Neural crest cell (in vitro differentiated cells): ENCODE measurements at places on chromosomes 2 and 18.

DNA sequence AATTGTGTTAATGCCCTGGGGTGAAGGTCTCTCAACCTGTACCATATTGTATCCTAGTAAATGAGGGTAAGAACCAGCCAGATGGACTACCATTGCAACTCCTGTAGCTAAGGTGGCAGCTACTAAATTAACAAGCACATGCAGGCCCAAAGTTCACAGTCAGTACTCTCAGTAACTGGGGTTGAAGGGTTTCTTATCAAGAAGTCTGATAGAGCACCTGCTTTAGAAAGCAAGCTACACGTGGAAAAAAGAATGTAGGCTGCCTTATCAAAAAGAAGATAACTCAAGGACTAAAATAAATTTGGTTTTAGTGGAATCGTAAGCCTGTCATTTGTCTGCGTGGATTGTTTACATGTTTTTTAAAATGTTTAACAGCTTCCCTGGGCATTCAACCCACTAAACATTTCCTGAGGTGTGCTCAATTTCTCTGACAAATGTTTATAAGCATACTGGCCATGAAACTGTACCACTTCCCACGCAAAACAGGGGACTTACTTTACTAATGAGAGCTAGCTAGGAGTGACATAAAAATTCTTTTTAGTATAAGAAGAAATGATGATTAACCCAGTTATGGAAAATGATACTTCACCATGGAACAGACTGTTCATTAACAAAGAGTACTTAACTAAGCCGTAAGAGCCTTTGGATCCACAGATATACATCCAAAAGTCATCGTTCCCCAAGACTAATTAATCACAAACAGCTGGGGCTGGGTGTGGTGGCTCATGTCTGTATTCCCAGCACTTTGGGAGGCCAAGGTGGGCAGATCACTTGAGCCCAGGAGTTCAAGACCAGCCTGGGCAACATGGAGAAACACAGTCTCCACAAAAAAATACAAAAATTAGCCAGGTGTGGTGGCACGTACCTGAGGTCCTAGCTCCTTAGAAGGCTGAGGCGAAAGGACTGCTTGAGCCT is 36.5 kb downstream of the LPIN2 start:
- DNase-seq, result no peak

- DNase-seq, result no peak
Measured at GRCh38 chr2:147927053-147927588, 82.3 kb downstream of the ACVR2A start.

DNA sequence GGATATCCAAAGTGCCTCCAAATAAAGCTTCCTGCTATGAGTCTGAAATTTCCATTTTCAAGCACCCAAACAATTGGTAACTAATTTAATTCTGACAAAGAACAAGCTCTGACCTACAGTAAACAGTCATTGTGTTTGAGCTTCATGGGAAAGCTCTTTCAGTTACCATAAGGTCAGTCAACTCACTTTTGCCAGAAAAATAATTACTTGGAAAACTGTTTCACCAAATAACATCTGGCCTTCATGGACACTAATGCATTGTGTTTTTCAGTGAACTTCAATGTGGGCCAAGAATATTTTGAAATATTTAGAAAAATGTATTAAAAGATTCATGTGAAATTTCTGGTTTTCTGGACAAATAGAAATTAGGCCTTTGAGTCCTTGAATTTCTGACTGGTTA is 369.9 kb downstream of the GALR1 start:
- no peak for DNase-seq

GRCh38 chr2:128389388-128390086 is 70.9 kb upstream of the HS6ST1 start:
- DNase-seq, result no peak

DNA sequence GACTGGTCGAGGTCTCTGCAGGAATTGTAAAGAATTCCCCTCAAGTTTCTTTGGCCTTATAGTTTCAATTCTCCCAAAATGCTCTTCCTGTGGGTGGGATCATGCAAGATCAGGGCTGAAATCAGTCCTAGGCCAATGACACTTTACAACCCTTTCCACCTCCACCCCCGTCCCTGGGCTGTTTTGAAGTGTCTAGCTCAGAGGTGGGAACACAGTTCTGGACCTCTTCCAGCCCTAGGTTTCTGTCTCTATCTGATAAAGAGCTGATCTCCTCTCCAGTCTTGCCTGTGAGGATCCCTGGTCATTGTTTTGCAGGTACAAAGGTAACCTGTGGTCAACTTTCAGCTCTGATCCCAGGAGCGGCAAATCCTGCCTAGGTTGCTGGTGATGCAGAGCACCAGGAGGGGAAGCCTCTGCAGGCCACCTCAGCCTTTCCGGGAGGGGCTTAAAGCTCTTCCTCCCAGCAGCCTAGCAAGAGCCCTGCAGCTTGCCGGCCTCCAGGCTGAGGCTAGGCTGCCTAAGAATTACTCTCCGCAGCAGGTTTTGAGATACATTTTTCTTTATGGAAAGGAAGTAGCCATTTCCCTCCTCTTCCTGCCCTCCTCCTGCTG is 69.8 kb upstream of the WIPF1 start:
- DNase-seq, result no peak

DNA sequence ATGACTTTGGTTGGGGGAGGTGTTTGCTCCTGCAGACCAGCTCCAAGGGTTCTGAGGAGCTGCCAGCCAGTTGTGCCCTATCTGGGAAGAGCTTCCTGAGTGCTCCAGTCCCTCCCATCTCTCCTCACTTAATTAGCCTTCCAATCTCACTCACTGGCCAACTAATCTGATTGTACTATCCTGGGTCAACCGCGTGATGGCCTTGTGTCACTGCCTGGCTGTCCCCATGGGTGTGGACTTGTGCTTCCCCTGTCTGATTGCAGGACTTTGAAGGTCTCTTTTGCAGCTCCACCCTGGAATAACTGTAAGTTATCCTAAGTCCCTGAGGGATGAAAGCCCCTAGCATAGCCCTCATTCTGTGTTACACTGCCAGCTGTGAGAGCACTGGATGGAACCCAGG is 65.0 kb downstream of the SLC4A5 start:
- DNase-seq, result no peak
